ENCODE measurements at places on chromosomes 4 and X.

DNA sequence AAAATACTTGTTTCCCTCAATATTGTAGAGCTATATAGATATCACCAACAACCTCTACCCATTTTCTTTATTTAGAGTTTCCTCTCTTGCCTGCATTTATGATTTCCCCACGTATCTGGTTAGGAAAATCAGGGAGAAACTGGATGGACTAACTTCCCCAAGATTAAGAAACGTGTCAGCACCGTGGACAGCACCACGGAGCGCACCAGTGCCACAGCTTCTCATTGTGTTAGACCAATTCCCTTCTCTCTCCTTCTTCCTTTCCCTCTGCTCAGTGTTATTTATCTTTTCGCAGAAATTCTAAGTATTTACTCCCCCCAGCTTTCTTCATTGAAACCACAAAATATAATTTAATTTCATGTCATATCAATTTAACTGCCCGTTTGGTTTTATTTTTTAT lies 568.6 kb upstream of the BOD1L1 start:
- no peak for DNase-seq

DNA sequence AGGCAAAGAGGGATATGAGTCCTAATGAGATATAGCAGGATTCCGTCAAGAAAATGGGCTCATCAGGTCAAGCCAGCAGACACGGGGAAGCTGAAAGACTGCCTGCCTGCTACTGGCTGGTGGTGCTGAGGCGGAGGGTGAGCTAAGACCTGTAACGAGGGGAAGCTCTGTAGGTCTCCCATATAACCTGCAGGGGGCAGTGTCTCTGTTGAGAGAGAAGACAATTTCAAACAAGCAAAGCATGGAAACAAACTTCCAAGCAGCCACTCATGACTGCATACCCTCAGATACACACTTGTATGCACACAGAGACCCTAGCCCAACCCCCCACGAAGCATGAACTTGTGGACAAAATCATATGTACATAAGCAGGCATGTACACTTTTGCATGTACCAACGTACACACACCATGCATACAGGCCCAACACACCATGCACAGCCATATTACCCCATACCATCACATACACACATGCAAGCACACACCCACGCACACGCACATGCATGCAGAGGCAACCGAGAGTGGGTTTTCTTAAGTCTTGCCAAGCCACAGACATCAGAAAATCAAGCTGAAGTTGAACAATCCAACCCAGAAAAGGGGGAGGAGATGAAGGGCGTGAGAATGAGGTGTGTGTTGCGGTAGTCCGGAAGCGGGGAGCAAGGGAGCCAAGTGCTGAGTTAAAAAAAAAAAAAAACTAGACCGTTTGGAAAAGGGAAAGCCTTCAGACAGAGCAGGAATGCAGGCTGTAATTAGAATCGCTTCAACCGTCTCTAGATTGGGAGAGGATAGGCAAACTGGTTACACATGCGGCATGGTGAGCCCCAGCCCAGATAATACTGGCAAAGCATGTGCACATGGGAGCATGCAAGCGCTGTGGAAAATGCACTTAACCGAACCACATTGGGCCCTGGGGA lies 71.0 kb downstream of the PJA1 start:
- DNase-seq, result no peak

DNA sequence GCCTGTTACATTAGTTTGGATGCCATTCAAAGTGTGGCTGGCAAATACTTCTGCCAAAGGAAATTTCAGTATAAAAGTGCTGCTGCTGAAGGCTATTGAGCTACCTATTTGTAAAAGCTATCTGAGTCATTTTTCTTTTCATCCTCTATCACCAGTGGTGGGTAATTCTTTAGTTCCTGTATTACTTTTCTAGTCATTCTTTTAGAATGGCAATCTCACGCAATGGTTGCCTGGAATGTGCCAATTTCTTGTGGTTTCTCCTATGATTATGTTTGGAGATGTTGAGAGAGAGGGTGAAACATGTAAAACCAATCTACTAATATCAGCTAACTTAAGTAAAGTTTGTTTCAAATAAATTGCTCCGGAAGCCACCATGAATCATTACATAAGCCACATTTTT lies 685.0 kb downstream of the RAPGEF2 start:
- DNase-seq, result no peak

GRCh38 chrX:105483011-105483410 lies 262.5 kb upstream of the TEX13A start:
- no peak for DNase-seq

- no peak for DNase-seq
Observed at GRCh38 chr4:17510582-17510981, 1.3 kb downstream of the QDPR start.

DNA sequence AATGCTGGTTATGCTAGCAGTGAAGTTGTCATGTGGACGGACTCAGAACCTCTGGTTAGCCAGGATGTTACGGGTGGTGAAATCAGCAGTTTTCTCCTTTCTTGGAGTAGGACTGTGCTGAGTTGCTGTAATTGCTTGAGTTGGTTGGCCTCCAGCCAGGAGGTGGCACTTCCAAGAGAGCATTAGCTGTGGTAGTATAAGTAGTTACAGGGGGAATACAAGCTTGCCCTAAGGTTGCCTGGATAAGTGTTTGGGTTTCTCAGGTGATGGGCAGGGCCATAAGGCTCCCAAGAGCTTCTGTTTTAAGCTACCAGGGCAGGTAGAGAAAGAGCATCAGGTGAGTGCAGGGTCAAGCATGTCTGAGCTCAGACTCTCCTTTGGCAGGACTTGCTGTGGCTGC lies 103.0 kb downstream of the ZNF518B start:
- no peak for DNase-seq

DNA sequence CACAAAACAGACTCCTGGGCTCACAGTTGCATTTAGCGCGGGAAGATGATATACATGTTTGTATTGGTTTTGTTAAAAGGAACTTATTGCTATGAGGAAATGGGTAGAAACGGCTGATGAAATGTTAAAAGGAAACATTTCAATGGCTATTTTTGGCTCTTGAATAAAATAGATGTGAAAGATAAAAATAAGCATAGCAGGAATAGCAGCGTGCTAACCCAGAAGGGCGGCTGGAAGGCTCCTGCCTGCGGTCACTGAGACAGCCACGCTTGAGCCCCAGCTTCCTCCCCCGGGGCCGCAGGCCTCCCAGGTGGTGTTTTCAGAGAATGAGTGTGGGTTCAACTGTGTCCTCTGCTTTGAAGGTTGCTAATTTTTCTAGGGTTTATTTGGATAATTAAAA lies 35.0 kb upstream of the CLCN4 start:
- DNase-seq, result no peak

GRCh38 chr4:74235135-74235534 lies 73.1 kb upstream of the EPGN start:
- no peak for DNase-seq

DNA sequence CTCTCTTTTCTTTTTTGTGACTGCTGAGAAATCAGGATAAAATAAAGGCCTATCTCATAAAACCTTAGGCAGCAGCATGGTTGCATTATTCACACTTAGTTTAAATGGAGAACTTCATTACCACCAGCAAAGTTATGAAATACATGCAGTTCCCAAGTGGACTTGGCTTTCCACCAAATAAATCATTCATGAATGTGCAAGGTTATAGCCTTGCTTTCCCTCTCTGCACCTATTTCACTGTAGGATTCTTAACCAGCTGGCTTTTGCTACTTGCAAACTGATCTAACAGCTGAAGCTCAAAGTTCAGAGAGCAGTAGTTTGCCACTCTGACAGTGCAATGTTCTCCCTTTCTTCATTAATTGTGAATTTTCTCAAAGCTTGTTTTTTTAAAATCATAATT lies 140.1 kb upstream of the SMIM31 start:
- no peak for DNase-seq

- no peak for DNase-seq
Observed at GRCh38 chr4:82381661-82382296, 8.0 kb upstream of the HNRNPD start.

GRCh38 chr4:185254434-185254833 lies 45.0 kb downstream of the SNX25 start:
- DNase-seq, result no peak

GRCh38 chrX:25198891-25199290 lies 183.1 kb upstream of the ARX start:
- no peak for DNase-seq

DNA sequence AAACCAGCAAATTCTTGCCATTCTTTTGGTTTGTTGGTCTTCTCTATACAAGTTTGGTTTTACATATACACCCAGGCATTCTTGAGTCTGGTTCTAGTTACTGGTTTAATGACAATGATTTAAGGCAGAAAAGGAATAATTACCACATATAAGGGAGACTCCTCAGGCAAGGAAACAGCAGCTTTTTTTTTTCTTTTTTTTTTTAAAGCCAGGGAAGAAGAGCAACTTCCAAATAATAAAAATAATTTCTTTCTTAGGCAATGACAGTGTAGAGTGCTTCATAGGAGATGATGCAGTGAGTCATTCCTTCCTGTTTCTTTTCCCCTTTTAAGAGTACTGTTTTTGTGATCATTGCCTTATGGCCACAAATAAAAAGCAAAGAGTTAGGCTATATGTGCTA lies 289.7 kb downstream of the DKK2 start:
- DNase-seq, result no peak

DNA sequence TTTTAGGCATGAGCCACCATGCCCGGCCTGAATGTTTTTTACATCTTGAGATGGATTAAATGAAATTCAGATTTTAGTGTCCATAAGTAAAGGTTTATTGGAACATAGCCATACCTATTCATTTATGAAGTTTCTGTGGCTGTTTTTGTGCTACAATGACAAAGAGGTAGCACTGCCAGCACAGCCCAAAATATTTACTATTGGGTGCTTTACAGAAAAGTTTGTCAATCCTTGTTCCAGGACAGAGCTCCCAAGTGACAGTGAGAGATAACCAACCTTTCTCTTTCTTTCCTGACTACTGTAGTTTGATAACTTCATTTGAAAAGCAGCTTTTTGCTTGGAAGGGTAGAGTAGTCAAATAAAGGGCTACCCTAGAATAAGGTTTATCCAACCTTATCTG lies 116.2 kb downstream of the CAMK2D start:
- no peak for DNase-seq

DNA sequence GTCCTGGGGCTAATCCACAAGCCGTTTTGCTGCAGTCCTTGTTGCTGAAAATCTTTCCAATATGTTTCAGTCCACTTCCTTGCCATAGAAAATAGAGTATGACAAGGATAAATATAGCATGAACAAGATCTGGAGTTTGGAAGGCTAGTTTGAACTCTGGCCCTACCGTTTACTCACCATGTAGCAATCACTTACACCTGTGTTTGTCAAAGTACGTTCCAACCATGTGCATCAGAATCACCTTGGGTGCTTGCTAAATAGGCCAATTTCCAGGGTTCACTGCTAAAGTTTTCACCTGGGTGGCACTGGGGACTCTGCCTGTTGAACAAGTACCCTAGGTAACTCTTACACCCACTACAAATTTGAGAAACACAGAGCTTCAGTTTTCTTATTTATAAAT lies 188.9 kb downstream of the ENOX2 start:
- DNase-seq, result no peak

- no peak for DNase-seq
Observed at GRCh38 chr4:19729886-19730651, 521.6 kb upstream of the SLIT2 start.

GRCh38 chr4:127622621-127622920 lies 10.2 kb upstream of the INTU start:
- no peak for DNase-seq

GRCh38 chrX:22163326-22163725 lies 109.4 kb upstream of the CBLL2 start:
- DNase-seq, result no peak

DNA sequence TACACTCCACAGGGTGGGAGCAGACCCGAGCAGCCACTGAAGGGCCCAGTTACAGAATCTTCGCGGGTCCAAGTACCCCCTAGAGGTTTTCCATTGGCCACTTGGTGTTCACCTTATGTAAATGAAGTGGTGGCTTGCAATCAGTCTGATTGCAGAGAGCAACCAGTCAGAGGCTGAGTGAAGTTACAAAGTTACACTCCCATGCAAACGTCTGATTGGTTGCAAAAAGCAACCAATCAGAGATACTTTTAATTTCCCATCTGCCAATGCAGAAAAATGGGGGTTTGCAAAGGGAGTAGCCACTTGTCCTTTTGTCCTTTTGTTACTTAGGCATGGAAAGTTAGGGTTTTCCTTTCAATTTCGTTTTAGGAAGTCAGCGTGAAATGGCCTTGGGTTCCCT lies 27.0 kb upstream of the NKAP start:
- no peak for DNase-seq

DNA sequence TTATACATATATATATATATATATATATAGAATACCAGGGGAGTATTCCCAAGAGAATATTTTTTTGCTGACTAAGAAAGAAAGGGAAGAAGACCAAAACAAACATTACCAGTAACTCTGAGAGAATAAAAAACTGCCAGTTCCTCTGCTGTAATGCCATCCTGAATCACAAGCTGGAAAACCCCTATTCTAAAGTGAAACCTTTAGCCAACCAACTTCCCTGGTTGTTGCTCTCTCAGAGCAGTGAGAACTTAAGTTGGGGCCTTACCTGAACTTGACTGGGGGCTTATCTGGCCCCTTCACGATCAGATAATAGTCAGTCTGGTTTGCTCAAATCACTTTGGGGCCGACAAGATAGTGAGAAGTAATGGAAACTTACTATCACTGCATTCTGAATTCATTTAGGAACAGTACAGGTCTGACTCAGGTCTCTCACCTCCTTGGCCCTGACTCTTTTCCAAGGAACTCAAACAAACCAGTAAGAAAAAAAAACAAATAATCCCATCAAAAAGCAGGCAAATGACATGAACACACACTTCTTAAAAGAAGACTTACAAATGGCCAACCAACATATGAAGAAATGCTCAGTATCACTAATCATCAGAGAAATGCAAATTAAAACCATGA lies 62.5 kb downstream of the CD40LG start:
- DNase-seq, result no peak

DNA sequence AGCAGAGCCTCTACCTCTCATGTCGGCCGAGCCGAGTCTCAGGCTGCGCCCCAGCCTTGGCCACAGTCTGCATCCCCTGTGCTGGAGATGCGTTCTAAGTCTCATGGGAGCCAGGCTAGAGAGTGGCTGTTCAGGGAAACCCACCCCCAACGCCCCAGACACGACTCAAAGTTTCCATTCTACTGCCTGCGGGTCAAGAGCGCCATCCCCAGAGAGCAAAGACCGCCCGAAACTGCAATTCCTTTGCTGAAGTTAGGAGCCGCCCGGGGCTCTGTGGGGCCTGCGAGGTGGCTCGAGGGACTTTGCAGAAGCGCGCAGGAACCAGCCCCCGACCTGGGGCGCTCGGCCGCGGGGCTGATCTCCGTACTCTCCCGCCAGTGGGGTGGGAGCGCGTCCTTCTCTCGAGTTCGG lies 10.0 kb upstream of the ELF4 start:
- no peak for DNase-seq

DNA sequence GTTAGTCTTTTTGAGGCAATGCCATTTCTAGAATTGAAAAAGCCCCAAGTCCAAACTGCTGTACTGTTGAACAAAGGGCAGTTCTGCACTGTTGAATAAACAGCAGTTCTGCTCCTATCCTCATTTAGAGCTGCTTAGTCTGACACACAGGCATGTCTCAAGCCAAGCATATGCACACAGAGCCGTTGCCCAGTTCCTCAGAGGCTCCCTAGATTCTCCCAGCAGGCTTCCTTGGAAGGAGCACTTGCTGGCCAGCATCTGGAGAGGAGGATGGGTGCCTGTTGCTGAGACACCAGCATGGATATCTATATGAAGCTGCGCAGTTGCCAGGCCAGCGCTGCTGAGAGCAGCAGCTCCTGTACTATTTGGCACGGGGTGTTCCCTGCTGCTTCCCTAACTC lies 138.3 kb upstream of the USP38 start:
- DNase-seq, result no peak

All from GM12878 (cell line).